LNCaP clone FGC (cell line): ENCODE measurements at places on chromosomes 6 and 20.

DNA sequence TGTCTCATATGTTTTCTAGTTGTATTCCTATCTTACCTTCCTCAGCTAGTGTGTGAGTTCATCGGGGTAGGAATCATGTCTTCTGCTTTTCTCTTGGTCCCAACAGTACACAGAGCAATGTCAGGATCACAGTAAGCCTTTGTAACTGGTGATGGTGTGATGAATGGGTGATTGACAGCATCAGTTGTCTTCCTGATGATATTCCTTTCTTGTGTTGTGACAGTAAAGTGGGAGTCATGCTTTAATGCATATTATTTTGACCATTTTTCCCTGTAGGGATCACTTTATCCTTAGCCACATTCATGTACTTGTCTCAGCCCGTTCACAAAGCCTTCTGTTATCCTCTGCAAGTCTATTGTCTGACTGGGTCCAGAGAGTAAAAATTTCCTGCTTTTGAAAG is 501.7 kb downstream of the UTRN start:
- DNase-seq = no peak

GRCh38 chr6:45001663-45002062 is 326.5 kb upstream of the RUNX2 start:
- DNase-seq = no peak

- DNase-seq = no peak
Measured at GRCh38 chr20:64083804-64084684, at the start of gene LKAAEAR1. TSS of gene LKAAEAR1 (minus strand) at chr20:64084398. CDS start at chr20:64084219, 179 bp downstream.

DNA sequence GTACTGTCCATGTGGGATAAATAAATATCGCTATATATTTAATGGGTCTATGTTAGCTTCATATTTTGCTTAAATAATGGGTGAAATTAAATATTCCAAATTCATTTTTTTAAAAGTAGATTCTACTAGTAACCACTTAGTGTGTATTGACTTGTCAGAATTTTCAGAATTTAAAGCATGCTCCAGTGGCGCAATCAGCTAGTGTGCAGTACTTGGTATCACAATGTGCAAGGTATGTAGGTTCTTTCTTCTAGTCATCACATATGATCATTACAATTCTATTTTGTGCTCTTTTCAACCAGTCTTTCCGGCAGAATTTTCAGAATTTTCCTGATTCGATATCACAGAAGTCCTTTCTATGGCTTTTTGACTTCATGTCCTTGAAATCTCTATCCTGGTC is 32.6 kb downstream of the PDE7B start:
- no peak for DNase-seq

GRCh38 chr6:158519300-158519699 is 40.6 kb upstream of the TMEM181 start:
- no peak for DNase-seq

DNA sequence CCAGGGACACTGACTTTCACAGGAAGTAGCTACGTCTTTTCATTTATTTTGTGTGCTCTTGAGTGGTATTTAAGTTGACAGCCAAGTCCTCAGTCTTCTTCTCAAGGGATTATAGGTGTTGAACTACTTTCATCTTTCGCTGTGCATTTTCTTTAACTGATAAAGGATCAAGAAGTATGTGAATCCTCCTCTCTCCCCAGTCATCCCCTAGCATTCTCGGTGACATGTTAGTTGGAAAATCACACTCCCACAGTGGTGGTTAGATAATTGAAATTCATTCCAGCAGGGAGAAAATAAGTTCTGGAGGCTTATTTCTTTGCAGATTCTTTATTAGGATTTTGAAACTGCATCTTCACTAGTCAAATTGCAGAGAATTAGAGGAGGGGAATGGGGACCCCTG is 569.4 kb downstream of the MEI4 start:
- no peak for DNase-seq

GRCh38 chr20:43949741-43950618 is 35.3 kb downstream of the TOX2 start:
- DNase-seq = no peak

DNA sequence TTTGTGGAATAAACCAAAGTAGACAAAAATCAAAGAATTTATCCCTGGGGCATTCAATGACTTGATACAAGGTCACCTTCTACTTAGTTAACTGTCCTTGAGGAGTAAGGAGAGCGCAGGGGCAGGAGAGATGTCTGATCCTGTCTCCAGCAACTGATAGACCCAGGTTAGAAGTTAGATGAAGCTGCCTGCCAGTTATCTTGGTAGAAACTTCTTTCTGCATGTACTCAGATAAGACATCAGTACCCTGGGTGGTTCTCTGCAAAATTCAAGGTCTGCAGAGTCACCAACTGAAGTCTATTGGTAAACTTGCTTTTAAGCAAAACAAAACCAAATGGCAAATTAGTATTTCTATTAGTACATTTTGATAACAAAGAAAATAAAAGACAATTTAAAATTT is 2.7 kb downstream of the SGK1 start:
- DNase-seq = no peak

DNA sequence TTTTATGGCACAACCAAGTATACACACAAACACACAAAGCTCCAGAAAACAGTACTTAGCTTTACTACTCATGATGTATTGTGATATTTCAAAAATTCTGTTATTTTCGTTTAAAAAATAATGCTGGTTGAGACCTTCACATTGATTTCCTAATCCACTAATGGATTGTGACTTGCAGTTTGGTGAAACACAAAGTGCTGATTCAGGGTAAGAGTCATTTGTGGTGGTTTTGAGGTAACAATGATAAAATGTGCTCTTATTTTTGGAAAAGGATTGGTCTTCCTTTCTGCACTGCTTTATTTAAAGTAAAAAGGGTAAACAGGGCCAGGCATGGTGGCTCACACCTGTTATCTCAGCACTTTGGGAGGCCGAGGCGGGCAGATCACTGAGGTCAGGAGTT is 1.9 kb downstream of the AAR2 start:
- no peak for DNase-seq

GRCh38 chr20:14644306-14645097 is 307.1 kb upstream of the FLRT3 start:
- peak; percentile 6 for DNase-seq

DNA sequence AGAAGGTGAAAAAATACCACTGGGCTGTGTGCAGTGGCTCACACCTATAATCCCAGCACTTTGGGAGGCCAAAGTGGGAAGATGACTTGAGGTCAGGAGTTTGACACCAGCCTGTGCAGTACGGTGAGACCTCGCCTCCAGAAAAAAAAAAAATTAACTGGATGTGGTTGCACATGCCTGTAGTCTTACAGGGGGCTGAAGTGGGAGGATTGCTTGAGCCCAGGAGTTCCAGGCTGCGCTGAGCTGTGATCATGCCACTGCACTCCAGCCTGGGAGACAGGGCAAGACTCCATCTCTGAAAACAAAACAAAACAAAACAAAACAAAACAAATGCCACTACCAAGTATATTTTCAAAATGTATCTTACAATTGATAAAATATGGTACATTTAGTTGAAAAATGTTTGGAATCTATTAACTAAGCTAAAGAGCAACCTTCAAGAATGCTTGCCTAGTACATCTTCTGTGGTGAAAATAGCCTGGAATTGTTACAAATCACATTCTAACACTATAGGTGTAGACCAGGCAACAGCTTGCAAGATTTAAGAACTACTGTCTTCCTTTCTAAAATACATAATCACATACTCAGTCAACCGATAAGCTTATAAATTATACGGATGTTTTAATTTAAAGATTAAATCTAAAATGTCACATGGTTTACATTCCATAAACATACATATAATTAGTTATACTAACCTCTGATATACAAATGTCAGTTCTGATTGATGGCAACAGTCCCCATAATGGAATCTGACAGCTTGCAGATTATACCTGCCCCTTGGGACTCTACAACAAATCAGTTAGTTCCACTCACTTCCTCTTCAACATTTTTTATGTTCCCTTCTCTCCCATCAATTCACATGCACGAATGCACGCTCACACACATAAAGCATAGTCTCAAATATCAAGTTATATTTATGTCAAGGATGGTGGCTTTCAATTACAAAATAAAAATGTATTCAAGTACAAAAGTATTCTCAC is 150.8 kb downstream of the ASCC3 start:
- DNase-seq = no peak

DNA sequence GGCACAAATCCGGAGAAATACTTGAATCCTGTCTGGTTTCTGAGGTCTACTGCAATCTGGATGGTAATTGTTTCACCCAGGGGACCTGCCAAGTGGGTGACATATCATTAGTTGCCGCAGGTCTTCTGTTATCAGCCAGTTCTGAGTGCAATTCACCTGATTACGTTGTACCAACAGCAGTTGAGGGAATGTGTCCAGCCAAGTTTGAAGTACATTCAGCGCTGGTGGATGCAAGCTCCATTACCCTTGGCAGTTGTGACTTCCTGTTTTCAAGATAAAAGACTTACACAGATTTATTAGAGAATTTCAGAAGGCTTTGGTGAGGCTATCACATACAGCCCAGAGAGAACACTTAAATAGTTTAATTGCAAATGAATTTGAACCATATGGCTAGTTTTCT is 42.8 kb downstream of the FNDC1 start:
- DNase-seq = no peak

- no peak for DNase-seq
Measured at GRCh38 chr20:56987986-56988385, 278.5 kb downstream of the BMP7 start.

DNA sequence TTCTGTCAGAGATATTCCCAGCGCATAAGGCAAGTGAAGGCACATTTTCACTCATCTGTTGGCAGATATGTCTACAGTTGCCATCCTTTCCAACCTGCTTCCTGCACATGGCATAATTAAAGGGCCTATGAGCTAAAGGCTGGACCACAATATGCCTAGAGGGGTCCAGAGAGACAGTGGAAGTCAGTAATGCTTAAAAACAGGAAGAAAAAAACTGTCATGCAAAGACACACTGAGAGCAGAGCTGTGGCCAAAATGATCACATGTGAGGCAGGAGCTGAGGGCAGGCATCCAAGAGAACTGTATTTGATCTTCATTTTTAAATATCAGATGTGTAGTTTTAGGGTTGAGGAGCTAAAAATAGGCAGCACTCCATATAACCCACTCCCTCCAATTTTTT is 125.0 kb upstream of the BACH2 start:
- DNase-seq = no peak
